8988T (cell line): ENCODE measurements at places on chromosomes 7 and 10.

- DNase-seq = no peak
Observed at GRCh38 chr10:22410846-22411245, 65.5 kb downstream of the SPAG6 start.

DNA sequence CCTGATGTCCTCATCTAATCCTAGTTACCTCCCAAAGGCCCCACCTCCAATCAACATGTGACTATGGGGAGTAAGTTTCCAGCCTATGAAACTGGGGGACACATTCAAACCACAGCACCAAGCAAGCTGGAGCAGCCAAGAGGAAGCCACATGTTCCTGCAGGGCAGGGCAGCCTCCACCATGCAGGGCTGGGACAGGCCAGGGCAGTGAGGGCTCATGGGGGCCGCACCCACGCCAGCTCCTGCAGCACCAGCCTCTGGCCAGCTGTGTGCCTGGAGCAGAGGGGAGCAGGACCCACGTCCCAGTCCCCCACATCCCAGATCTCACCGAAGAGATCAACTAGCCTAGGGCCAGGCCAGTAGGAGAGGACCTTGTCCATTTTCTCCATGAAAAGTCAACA lies 85.9 kb upstream of the INSIG1 start:
- DNase-seq = no peak

DNA sequence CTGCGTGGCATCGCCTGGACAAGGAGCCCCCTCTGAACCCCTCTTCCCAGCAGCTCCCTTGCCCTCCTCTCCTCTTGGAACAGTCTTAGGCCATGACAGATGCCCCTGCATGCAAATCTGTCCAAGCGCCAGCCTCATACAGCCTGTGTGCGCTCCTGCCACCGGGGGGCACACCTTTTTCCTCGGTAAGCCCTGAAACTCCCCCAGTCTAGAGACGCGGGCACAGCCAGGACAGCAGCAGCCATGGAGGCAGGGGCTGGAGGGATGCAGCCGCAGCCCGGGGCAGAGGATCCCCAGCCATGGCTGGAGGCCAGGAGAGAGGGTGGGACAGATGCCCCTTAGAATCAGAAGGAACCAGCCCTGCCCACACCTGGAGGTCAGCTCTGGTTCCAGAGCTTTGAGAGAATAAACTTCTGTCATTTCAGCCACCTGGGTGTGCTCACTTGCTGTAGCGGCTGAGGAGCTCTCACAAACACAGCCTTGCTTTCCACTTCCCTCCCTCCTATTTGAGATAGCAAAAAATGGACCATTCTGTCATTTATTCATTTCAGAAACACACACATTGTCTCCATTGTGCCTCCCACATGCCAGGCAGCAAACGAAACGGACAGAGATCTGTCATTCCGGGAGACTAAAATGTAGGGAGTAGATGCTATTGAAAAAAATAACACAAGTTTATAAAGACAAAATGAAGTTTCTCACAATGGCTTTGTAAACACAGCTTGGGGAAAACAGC lies 241.5 kb downstream of the WDR37 start:
- peak; percentile 42 for DNase-seq

DNA sequence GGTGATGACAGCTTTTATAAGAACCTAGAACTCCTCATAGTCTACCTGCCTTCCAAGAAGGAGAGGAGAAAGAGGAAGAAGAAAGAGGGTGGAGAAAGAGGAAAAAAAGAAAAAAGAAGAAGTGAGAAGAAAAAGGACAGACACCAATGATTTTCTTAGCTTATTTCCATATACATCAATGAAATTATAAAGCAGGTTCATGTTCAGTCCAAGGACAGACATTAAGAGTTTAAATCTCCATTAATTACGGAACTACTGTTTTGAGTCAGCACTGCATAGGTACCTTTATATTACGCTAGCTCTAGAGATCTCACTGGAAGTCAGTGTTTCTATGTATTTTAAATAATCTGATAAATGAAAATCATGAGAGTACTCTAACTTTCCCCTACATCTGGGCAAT lies 309.0 kb upstream of the HGF start:
- DNase-seq = no peak

DNA sequence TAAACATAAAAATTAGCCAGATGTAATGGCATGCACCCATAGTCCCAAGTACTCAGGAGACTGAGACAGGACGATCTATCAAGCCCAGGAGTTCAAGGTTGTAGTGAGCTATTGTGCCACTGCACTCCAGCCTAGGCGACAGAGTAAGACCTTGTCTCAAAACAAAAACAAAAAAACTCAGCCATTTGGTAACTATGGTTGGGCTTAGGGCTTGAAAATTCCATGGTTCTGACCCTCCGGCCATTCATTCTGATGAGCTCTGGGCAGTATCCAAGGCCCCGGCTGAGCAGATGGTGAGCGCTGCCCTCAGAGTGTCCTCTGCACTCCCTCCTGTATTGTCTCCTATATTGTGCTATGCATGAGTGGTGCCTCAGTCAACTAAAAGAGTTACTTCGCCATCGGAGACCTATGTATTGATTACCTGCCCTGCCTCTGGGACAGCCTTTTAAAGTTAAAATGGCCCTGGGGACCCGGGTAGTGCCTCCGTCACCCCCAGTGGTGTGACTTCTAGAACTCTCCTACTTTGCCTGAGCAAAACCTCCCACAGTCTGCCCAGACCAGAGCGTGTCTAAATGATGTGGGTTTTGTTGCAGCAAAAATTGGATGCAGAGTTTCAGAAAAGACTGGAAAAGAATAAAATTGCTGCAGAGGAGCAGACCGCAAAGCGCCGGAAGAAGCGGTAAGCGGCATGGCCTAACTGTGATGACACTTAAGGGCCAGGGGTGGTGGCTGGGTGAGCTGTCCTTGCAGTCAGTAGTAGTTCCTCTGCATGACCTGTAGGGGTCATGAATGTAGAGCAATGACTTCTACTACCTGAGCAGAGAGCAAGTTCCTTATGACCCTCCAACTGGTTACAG lies 8.1 kb downstream of the PRKRIP1 start:
- DNase-seq = no peak

DNA sequence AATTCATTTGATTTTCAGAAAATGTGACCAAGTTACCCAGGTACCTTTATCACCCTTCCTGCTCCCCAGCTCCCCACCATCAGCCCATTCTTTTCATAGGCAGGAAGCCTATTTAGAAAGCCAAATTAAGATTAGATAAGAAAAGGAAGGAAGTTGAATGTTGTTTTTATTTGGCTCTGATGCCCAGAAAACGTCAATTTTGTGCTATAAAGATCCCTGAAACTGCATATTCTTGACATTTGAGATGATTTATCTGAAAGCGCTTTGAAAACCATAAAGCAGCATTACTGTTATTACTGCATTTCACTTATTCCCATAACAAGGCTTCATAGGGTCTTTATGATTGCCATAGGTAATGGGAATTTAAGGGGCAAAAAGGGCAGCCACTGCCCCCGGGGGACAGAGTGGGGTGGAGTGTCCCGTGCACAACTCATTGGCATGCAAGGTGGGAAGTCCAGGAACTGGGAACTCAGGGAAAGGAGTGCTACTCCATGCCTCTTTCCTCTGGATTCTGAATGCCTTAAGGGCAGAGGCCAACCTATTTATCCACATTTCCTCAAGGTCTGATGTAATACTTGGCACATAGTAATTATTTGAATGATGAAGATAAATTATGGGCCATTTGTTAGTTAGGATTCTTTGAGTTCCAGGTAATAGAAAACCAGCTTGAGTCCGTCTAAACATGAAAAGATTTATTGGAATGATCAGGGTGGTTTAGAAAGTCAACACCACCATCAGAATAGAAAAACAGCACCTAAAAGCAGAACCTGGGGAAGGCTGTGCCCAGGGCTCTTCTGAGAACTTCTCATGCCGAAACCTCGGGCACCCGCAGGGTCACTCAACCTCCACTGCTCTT lies 100.6 kb upstream of the ELMO1 start:
- no peak for DNase-seq

DNA sequence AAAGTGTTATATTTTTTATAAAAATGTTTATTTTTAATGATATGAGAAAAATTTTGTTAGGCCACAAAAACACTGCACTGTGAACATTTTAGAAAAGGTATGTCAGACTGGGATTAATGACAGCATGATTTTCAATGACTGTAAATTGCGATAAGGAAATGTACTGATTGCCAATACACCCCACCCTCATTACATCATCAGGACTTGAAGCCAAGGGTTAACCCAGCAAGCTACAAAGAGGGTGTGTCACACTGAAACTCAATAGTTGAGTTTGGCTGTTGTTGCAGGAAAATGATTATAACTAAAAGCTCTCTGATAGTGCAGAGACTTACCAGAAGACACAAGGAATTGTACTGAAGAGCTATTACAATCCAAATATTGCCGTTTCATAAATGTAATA lies 64.8 kb upstream of the CAPZA2 start:
- DNase-seq = no peak

DNA sequence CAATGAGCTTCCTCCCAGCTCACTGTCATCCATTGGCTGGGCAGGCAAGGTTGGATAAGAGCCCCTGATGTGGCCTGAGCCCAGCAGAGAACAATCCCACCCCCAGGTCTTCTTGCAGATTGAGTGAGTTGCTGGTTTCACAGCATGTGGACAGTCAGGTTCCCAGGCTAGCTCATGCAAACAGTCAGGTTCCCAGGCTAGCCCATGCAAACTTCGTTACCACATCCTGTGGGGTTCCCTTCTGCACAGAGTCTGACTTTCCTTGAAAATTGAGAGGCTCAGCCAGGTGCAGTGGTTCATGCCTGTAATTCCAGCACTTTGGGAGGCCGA lies 67.1 kb downstream of the TMEM130 start:
- no peak for DNase-seq

- DNase-seq = no peak
Observed at GRCh38 chr7:31023877-31024276, 28.2 kb upstream of the ADCYAP1R1 start.

DNA sequence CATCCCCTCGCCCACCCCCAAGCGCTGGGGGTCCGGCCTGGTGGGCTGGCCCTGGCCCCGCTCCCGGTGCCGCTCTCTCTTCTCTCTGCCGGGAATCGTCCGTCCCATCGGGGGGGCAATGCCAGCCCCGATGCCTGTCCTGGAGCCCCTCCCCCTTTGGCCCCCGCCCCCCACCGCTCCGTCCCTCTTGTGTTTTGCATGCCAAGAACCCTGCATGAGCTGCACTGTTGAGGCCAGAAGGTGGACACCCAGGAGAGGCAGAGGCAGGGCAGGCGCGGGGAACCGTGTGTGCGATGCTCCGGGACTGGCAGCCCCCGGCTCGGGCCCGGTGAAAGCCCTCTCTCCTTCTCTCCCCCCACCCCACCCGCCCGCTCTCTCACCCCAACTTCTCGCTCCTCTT lies 22.1 kb upstream of the HSPB1 start:
- DNase-seq = no peak

DNA sequence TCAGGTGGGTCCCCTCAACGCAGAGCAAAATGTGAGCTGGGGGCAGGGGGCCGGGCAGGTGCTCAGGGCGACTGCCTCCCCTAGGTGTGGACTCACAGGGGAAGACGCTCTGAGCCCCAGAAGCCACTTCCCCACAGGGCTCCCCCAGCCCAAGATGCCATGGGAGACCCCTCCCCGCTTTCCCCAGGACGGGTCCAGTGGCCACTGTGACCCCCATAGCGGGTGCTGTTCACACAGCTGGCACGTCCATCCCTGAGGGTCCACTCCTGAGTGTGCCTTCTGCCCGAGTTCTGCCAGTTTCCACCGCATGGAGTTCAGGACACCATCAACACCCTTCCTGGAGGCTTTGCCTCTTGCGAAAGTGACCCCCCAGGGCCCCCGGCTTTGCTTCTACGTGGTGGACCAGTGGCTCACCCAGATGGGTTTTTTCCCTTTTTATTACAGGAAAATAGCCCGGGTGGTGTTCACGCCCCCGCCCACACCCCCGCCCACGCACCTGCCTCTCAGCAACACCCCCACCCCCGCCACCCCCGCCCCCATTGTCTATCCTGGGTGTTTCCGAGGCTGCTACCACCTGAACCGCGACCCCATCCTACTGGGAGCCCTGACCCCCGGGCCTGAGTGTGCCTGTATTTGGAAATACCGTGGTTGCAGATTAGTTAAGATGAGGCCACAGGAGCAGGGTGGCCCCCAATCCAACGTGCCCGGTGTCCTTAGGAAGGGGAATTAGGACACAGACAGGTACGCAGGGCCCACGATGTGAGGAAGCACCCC lies 32.0 kb downstream of the ADAP1 start:
- no peak for DNase-seq

DNA sequence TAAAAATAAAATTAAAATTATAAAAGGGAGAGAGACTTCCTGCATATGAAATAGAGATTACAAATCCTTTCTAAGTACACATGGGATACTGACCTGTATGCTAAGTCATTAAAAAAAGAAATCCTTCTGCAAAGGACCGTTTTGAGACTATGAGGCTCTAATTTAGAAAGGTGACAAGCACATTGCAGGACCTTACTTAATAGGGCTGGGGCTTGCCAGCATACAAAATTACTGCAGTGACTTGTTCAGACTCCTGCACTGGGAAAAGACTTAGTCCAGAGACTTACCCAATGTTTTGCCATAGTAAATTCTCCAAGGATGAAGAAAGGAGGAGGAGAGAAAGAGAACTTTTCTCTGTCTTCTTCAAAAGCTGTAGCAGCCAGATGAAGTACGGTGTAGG lies 193.6 kb downstream of the KCNMA1 start:
- DNase-seq = no peak

DNA sequence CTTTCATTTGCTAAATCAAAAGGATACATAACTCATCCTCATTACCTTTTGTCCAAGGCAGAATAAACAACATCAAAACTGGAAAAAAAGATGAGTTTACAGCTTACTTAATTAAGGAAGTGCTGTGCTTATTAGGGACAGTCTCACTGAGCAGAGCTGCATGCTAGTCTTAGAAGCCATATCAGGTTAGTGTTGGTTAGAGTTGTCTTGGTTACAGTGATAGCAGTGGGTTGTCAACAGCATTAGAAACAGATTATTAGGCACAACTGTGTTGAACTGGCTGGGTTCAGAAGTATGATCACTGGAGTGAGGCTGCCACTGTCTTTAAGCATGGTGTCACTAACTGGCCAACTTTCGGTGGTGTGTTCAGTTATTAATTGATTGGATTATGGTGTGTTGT lies 503.9 kb upstream of the IGFBP3 start:
- DNase-seq = no peak

GRCh38 chr10:33123680-33124079 lies 165.7 kb upstream of the ITGB1 start:
- DNase-seq = no peak

DNA sequence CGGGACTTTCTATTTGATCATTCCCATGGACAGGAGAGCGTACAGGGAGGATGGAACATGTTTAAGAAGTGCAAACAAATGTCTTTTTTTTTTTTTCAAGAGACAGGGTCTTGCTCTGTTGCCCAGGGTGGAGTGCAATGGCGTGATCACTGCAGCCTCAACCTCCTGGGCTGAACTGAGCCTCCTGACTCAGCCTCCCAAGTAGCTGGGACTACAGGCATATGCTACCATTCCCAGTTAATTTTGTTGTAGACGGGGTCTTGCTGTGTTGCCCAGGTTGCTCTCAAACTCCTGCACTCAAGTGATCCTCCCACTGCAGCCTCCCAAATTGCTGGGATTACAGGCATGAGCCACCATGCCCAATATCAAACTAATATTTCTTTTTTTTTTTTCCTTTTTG lies 40.5 kb downstream of the SPDYE5 start:
- no peak for DNase-seq

DNA sequence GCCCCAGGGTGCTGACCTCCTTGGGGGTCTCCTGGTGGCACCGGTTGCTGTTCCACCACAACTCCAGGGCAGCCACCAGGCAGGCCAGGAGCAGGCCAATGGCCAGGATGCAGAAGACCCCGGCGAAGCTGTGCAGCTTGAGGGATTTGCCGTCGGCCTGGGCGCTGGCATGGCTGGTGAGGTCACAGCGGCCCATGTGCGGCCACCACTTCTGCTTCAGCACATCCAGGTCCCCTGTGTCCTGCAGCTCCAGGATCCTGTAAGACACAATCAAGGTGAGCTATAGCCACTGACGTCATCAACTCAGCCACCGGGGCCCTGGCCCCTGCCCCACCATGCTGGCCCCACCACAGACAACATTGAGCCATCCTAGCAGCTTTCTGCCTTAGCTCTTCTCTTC lies 753.2 kb downstream of the GRID1 start:
- DNase-seq = no peak
